ENCODE measurements at places on chromosomes 4 and X.

GRCh38 chr4:139633661-139634060, 32.0 kb upstream of the MGST2 start:
- DNase-seq, result no peak

DNA sequence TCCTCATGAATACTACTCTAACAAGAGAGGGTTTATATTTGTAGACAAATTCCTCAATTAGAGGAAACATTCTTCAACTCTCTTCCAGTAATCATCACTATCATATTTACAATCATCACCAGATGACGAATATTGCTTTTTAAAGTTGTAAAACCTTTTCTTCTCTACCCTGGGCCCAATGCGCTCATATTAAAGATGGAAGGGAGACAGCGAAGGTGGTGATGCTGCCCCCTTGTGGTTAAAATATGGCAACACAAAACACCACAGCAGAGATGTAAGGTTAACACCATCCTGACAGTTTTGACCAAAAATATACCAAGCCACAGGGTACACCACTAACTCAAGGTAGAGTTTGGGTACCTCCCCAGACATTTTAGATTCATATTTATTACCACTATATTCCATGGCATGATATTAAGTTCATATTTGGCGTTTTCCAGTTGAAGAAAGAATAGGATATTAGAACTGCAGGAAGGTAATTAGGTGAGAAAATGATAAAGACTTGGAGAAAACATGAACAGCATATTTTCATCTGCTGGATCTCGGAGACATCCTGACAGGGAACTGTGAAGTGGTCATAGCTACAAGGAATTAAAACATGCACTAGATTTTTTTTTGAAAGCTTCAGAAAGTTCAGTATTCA, 72.8 kb downstream of the SLC9A7 start:
- no peak for DNase-seq

GRCh38 chr4:110543577-110543976, 67.6 kb downstream of the ENPEP start:
- DNase-seq, result no peak

DNA sequence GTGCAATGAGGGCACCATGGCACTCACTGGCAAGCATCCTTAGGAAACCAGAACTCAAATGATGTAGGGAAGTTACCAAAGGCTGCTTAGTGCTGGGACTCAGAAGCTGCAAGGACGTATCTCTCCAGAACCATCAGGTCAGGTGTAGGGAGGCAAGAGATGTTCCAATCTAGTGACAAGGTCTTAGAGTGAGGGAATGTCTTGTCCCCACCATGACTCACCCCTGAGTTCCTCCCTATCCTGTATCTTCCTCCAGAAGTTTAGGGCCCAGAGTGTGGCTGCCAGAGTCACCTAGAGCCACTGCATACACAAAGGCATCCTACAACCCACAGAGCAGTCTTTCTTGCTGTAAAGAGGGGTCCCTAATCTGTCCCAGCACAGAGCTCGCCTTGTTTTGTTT, 14.1 kb upstream of the IRAK1 start:
- DNase-seq, result no peak

GRCh38 chr4:48027653-48028052, 11.1 kb downstream of the NIPAL1 start:
- DNase-seq, result no peak

DNA sequence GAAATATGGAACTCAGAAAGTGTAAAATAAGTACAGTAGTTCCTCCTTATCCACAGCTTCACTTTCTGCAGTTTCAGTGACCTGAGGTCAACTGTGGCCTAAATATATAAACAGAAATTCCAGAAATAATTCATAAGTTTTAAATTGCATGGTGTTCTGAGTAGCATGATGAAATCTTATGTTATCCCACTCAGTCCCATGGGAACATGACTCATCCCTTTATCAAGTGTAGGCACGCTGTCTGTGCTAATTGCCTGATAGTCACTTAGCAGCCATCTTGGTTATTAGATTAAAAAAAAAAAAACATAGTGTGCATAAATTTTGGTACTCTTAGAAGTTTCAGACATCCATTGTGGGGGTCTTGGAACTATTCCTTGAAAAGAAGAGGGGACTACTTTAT, 983.4 kb upstream of the ADGRL3 start:
- no peak for DNase-seq

DNA sequence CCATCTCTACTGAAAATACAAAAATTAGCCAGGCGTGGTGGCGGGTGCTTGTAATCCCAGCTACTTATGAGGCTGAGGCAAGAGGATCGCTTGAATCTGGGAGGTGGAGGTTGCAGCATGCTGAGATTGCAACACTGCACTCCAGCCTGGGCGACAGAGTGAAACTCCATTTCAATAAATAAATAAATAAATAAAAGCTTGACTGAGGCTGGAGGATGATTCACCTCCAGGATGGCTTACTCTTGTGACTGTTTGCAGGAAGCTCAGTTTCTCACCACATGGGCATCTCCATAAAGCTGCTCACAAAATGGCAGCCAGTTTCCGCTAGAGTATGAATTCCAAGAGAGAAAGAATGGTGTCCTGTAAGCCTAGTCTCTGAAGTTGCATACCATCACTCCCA, 191.7 kb upstream of the EDNRA start:
- no peak for DNase-seq

GRCh38 chrX:3428792-3429191, 82.3 kb upstream of the MXRA5 start:
- DNase-seq, result no peak
